Tibial nerve (tissue), 4 donors: ENCODE measurements at places on chromosomes 6 and 20.

DNA sequence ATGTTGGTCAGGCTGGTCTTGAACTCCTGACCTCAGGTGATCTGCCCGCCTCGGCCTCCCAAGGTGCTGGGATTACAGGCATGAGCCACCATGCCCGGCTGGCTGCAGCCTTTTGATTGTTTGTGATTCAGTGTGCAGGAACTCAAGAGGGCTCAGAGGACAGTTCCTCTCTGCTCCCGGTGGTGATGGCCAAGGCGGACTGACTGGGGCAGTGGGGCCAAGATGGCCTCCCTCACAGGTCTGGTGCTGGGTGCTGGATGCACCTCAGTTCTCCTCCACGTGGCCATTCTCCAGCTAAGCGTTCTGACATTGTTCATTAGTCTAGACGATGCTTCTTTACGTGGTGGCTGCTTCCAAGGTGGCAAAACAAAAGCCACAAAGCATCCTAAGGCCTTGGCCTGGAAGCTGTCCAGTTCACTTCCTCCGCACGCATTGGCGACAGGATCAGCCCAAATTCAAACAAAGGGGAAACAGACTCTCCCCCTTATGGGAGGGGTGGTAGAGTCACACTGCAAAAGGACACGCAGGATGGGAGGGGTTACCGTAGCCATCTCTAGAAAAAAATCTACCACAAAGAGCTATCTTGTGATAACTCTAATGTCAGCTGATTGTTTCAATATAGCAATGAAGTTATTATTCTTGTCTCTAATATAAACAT is 146.9 kb downstream of the FOXC1 start:
- no peak for DNase-seq

DNA sequence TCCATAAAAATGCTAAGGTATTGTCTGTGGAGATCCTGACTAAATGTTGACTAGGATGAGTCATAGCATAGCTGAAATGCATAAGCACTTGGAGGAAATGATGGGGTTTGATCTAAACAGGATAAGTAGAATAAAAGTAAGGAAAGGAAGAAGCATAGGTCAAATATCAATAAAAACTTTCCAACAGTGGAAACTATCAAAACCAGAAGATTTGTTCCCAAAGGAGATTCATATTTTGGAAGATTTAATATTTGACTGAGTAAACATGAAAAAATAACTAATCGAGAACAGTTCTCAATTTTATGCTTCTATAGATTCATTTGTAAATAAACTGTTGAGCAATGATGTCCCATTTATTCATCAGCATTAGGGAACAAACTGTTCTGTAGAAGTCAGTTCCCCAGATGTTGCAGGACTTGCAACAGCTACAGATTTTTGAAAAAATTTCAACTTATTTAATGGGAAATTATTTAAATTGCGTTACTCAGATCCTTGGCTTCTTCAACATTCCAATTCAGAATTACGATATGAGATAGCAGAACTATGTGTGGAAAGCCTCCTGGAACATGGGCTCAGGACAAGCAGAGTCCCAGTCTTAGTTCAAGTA is 133.7 kb upstream of the TBX18 start:
- no peak for DNase-seq

DNA sequence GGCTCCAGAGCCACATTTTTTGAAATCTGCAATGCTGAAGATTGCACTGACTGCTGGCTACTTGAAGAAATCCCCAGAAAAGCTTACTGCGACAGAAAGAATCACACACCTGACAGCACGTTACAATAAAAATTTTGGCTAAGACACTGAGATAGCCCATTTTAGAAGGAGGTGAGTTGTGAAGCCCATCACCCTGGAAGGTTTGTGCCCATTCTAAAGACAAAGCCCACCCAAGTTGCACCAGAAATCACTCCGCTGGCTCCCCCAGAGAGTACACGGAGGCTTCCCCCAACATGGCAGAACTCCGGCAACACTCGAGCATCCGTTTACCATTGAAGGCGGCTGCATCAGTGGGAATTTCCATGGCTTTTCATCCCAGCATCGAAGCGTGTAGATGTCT is 29.4 kb downstream of the LPA start:
- no peak for DNase-seq

- peak; percentile 73 for DNase-seq
These were observed 1.1 kb upstream of the TPD52L2 start for GRCh38 chr20:63863798-63864544.

DNA sequence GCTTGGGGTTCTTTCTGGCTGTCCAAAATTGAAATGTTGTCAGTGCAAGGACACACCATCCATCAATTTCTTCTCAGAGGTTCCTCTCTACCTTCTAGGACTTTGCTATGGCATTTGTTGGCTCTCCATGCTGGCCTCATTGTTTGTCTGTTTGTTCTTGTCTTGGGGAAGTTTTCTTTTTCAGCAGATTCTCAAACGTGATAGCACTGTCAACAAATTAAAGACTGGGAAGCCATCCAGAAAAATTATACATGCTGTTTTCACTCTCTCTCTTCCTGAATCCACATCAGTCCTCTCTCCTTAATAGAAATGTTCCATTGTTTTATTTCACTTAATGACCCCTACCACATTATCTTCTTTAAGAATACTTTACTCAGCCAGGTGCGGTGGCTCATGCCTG is 130.4 kb downstream of the PCSK2 start:
- no peak for DNase-seq

- no peak for DNase-seq
These were observed 95.8 kb upstream of the GCM1 start for GRCh38 chr6:53244399-53244931.

DNA sequence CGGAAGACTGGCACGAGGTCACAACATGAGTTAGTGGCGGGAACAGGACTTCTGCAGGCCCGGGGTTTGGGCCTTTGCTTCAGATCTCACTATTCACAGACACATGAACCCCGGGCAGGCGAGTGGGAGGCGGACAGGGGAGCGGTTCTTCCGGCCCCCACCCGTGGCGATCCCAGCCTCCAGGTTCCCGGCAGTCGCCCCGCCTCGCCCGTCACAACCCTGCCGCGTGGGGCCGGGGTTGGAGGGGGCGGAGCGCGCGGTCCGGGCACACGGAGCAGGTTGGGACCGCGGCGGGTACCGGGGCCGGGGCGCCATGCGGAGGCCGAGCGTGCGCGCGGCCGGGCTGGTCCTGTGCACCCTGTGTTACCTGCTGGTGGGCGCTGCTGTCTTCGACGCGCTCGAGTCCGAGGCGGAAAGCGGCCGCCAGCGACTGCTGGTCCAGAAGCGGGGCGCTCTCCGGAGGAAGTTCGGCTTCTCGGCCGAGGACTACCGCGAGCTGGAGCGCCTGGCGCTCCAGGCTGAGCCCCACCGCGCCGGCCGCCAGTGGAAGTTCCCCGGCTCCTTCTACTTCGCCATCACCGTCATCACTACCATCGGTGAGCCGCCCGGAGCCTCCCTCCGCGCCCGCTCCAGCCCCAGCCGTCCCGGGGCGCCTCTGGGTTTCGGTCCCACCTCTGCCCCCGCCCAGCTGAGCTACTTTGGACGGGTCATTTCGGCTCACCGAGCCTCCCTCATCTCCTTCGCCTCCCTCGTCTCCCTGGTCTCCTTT is at the start of gene KCNK15:
TSS of gene KCNK15 (plus strand) at position 268 of the 769 bp plus-strand sequence. CDS start at position 314, 46 bp downstream.
- DNase-seq = no peak

GRCh38 chr6:54875539-54875938 is 29.0 kb downstream of the FAM83B start:
- DNase-seq = no peak

GRCh38 chr6:25336996-25337395 is 57.8 kb downstream of the CARMIL1 start:
- DNase-seq = no peak

DNA sequence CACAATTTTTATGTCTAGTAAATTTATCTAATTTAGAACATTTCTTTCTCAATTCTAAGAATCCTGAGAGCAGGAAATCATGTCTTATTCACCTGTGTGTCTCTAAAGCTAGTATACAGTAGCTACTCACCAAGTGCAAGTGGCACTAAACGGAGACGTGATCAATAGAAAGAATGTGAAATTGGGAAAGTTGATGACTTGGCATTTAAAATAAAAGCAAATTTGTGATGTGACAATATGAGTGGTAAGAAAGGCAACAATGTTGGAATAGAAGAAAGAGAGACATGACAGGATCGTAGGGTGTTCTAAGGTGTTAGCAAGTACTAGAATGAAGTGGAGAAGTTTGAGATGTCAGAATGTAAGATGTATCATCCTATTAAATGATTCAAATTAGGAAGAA is 725.9 kb downstream of the BCKDHB start:
- no peak for DNase-seq

- DNase-seq = no peak
These were observed 90.1 kb downstream of the PSMG4 start for GRCh38 chr6:3348821-3349220.

DNA sequence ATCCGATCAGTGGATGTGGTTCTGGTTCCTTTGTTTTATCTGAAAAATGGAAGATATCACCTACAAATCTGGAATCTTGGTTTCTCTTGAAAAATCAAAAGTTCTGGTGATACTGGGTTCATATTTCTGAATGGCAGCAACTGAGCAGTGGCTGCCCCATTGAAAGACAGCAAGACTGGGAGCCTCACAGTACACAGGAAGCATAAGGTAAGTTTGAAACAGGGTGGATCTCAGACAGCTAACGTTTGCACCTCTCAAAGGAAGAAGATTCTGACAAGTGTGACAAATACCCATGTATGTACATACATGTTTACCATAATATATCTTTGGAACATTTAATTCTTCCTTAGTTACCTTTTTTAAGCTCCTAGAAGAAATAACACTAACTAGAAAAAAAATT is at the start of gene SAMD3:
TSS of gene SAMD3 (minus strand) at position 177 of the 400 bp plus-strand sequence. CDS start 7,678 bp downstream, outside the sequence.
- DNase-seq = no peak

DNA sequence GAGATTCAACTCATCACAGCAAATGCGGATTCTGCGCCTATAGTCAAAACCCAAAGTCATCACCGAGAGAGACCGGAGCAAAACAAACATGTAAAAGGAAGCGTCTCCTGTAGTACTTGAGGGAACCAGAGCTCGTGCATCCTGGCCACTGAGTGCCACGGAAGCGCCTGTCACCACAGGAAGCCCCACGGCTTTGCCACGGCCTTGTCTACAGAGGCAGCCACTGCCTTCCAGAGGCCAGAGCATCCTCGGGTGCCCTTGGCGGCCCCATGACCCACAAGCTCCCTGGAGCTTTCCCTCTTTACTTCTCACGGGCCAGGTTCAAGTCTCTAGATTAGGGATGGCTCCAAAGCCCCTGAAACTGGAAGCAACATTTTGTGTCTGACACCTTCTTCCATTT is 7.5 kb downstream of the TCFL5 start:
- DNase-seq = no peak
